ENCODE measurements at places on chromosomes 13 and 19.

DNA sequence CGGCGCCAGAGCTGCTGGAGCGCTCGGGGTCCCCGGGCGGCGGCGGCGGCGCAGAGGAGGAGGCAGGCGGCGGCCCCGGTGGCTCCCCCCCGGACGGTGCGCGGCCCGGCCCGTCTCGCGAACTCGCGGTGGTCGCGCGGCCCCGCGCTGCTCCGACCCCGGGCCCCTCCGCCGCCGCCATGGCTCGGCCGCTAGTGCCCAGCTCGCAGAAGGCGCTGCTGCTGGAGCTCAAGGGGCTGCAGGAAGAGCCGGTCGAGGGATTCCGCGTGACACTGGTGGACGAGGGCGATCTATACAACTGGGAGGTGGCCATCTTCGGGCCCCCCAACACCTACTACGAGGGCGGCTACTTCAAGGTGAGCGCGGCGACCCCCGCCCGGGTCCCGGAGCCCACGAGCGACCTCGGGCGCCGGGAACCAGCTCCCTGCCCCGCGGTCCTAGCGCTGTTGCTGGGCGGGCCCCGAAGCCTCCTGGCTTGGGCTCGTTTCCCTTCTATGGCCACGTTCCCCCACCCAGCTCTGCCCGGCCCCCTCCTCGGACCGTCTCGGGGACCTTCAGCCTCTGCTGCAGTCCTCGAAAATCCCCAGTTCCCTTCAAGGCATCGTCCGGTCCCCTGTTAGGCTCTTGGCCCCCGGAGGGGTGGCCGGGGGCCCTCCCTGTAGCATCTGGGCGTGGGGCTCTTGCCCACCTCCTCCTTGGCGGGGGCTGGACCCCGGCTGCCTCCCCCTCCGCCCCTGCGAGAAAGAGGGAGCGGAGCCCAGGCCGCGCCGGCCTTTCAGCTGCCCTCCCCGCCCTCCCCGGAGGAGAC is at the start of gene CDC34:
TSS of gene CDC34 (plus strand) at position 8 of the 808 bp plus-strand sequence. CDS start at position 180, 172 bp downstream.
- no peak for DNase-seq

DNA sequence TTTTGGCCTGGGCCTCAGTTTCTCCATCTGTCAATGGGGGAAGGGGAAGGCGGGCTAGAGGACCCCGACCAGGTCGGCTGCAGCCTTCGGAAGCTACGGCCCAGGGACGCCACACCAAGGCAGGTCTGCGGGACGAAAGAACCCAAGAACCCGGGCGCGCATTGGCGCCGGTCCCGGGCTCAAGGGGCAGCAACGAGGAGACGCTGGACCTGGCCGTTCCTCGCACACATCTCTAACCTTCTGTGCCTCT is 739 bp upstream of the ILF3 start:
- DNase-seq, result no peak

DNA sequence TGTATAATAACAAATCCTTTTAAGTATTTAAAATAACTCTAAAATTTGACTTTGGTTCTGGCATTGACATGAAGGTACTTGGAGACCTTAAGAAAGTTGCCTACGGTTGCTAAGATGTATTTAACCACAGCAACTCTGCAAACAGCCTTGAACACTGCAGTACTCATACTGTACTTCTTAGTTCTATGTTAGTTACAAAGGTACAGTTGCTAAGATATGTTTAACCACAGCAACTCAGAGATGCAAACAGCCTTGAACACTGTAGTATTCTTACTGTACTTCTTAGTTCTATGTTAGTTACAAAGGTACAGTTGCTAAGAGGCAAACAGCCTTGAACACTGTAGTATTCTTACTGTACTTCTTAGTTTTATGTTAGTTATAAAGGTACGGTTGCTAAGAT is 268.3 kb upstream of the MIR17HG start:
- DNase-seq, result no peak

DNA sequence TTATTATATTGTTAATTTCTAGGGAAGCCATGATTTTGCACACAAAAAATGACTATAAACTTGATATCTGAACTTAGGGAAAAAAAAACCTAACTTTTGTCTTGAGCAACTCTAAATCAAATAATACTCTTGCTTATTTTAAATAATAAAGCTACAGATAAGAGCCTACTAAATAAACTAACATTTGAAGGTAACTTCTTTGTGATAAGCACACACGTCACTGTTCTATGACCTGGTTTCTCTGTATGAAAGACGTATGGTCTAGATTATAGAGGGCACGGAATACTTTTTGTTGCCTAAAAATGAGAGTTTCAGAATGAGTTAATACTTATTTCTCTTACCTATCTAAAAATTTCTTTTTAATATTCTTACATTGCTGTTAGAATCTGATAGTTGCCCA is 603.2 kb downstream of the DCT start:
- no peak for DNase-seq

GRCh38 chr19:18788529-18789421 is 2.3 kb downstream of the COMP start:
- DNase-seq, result no peak

DNA sequence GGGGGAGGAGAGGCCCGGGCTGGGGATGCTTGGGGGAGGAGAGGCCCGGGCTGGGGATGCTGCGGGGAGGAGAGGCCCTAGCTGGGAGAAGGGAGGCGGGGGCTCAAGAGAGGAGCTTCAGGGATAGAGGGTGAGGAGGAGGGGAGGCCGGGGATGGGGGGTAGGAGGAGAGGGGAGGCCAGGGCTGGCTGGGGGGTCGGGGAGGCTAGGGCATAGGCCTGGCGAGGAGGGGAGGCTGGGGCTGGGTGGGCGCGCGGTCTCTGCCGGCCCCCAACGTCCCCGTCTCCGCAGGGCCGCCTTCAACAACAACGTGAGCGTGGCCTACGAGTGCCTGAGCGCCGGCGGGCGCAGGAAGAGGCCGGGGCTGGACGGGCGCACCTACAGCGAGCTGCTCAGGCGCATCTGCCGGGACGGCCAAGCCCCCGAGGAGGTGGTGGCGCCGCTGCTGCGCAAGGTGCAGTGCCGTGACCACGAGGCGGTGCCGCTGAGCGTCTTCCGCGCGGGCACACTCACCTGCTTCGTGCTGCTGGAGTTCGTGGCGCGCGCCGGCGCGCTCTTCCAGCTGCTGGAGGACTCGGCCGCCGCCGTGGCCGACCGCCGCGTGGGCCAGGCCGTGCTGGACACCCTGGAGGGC is 11.4 kb downstream of the TPGS1 start:
- no peak for DNase-seq

GRCh38 chr19:18440936-18441803 is 3.2 kb upstream of the ISYNA1 start:
- no peak for DNase-seq

- DNase-seq, result no peak
Observed at GRCh38 chr19:19111967-19112580, 26.2 kb downstream of the TMEM161A start.

DNA sequence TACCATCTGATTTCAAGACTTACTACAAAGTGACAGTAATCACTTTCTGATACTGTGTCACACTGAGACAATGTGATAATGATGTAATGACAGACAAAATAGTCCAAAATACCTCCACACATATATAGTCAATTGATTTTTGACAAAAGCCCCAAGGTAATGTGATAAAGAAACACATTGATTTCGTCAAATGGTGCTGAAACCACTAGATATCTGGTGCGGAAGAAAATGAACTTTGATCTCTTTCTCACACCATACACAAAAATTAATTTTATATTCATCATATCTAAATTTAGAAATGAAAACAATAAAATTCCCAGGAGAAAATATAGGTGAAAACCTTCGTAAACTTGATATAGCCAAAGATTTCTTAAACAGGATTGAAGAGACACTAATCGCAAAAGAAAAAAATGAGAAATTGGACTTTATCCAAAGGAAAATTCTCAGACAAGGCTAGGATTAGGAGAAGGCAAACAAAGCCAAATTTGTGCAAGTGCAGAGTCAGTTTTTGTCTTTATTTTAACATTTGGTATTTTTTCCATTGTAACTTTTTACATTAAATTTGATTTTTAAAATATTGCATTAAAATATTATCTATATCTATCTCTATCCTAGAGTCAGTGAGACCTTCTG is 739.9 kb downstream of the DIAPH3 start:
- DNase-seq, result no peak

DNA sequence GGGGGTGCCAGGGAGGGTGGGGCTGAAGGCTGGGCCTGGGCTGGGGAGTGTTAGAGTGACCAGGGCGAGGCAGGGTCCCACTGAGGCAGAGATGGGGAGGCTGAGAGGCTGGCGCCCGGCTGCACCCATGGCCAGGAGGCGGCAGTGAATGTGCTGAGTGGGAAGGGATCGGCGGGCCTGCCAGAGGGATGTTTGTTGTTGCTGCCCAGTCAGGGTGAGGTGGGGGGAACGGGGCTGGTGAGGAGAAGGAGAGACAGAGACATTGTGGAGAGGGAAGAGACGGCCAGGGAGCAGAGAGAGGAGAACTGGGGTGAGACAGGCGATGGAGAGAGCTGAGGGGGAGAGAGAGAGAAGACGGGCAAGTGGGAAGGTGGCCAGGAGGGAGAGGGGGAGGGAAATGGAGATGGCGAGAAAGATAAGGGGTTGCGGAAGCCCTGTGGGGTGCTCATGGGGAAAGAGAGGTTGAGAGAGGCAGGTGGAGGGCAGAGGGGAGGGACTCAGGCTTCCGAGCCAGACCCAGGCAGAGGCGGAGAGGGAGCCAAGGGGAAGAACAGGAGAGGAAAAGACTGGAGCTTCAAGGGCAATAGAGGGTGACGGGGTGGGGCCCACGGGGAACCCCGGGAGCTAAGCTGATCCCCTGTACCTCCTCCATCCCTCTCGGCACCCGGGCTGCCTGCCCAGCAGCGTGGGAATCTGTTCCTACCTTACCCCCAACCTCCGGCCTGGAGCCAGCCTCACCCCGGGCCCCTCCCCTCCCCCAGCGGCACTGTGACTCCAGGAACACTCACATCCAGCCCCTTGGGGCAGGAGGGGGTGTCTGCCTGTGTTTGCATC is 690 bp upstream of the B3GNT8 start:
- no peak for DNase-seq

DNA sequence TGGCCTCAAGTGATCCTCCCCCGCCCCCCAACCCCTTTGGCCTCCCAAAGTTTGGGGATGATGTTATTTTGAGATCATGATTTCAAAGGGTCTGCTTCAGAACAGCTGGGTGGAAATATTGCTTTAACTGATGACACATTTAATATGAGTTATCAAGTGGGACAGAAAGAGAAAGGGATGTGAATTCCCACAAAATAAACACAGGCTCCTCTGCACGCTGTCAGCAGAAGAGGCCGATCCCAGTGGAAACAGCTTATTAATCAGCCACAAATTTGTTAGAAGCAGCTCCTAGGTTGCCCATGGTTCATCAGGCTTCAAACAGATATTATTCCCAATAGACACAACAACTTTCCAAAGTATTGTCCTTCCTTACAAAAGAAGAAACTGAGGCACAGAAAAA is 4.7 kb downstream of the DCLK1 start:
- DNase-seq, result no peak

- DNase-seq, result no peak
Observed at GRCh38 chr13:108031865-108032264, 183.5 kb downstream of the LIG4 start.

DNA sequence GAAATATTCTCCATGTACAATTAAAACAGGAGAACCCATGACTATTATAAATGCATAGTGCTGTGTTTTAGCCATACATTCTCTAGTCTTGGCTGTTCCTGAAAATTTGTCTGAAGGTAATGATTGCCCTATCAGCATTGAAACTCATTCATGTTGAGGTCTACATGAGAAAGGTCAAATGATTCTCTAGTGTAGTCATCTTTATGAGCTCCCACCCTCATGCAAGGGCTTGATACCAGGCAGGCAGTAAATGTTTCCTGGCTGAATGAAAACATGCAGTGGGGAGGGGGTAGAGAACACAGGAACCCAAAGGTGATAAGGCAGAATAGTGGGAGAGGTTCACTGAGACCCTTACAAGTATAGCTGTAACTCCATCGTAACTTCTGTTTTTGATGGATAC is 424.3 kb downstream of the COG6 start:
- no peak for DNase-seq

GRCh38 chr13:57996717-57997116 is 365.2 kb downstream of the PCDH17 start:
- DNase-seq, result no peak

GRCh38 chr13:59677966-59678814 is 485.5 kb downstream of the DIAPH3 start:
- peak; percentile 24 for DNase-seq

GRCh38 chr13:91346850-91347201 is 661 bp upstream of the MIR17HG start:
- DNase-seq, result peak; percentile 73

DNA sequence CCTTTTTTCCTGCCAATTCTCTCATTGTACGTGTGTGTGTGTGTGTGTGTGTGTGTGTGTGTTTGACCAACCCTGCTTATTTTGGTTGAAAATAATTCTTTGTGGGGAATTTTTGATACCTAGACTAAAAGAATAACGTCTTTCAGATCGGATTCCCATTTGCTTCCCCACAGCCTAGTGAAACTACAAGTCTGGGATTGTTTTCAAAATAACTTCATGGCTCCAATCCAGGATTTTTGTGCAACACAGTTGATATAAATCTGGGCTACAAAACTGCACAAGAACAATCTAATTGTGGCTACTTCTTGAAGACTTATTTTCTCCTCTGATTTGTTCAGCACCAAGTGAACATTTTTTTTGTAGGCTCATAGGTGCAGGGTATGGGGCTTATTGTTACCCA is 332.8 kb upstream of the MIR17HG start:
- DNase-seq, result no peak

- DNase-seq, result no peak
Observed at GRCh38 chr13:51920786-51921185, 59.0 kb downstream of the CCDC70 start.

DNA sequence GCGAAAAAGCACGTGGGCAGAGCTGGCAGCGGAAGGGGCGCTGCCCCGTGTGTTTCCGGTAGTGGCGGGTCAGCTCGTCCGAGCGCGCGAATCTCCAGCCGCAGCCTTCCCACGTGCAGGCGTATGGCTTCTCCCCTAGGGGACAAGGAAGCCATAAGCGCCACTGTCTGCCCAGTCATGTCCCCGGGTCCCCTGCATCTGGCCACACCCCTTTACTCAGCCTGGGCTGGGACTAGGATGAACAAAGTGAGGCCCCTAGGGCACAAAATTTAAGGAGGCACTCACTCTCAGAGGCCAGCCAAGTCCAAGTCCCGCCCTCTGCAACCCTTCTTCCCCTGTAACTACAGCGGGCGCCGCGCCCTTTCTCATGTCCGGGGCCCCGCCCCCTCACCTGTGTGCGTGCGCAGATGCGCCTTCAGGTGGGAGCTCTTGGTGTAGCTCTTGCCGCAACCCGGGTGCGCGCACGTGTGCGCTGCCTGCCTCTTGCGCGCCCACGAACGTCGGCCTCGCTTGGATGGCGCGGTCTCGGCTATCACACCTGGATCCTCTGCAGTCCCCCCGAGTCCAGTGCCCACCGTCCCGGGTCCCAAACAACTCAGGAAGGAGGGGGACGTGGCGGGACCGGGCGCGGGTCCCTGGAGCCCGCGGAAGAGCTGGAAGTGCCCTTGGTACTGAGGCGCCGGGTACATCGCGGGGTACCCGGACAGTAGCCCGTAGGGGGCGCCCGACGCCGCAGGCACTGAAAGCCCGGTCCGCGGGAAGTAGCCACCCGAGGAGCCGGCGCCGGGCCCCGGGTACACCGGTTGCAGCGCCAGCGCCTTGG is 1.9 kb downstream of the KLF1 start:
- DNase-seq, result peak; percentile 100

GRCh38 chr19:3514930-3515329 is 8.8 kb downstream of the FZR1 start:
- DNase-seq, result no peak
